ENCODE measurements at places on chromosomes 4 and X.

DNA sequence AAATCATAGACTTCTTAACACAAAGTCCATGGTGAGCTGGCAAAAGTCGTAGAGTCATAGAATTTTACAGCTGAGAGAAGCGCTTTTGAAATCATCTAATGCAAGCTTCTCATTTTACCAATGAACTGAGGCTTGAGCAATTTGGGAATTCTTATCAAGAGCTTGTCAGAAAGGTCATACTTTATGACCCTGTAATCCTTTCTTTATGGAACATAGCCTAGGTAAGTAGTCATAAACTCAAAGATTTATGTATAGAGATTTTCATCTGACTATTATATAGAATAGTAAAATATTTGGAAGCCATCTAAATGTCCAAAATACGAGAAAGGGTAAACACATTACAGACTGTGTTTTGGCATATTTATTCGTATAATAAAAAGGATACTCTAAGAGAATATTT lies 563.5 kb downstream of the PCDH7 start:
- DNase-seq = no peak

GRCh38 chr4:10115271-10115796 lies 1.3 kb downstream of the WDR1 start:
- no peak for DNase-seq

- no peak for DNase-seq
Measured at GRCh38 chr4:128355305-128355704, 67.7 kb upstream of the PGRMC2 start.

DNA sequence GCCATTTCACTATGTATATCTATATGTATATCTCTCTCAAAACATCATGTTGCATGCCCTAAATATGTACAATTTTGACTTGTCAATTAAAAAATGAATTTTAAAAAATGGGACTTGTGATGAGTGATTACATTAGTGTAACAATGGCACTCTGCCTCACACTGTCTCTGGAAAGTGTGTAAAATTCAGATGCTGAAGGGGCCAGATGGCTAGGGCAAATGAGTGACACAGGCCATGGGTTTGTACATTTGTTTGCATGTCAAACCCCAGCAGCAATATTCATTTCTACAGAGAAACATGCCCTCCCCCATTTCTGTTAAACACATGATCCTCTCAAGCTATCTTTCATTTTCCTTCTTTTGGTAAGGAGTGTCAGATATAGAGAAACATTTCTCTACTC lies 8.1 kb downstream of the SCARB2 start:
- DNase-seq = no peak

GRCh38 chrX:39755143-39756032 lies 342.4 kb downstream of the BCOR start:
- DNase-seq = no peak

- DNase-seq = no peak
Measured at GRCh38 chr4:142347241-142347640, 498.9 kb downstream of the INPP4B start.

Data from DMS 273 treated with DMSO at 0.1 percent for 48 hours (cell line).